Esophagus mucosa (tissue), 1 donor: ENCODE measurements at places on chromosomes 1 and 21.

- ATAC-seq, result peak; percentile 20
Measured at GRCh38 chr1:203536980-203537455, 43.1 kb downstream of the OPTC start.

DNA sequence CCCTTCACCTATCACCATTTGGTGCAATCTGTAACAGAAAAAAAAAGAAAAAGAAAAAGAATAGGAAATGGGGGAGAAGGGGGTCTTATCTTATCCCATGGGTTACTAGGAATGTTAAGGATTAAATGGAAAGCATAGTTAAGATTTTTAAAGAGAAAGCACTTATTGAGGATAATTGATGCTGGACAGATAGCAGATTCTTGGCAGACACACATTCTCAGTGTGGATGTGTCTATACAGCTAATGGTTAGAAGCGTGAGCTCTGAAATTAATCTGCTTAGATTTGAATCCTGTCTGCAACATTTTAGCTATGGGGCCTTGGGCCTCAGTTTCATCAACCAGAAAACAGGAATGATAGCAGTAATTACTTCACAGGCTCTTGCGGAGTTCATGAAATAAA, 67.1 kb downstream of the SSBP3 start:
- ATAC-seq, result no peak

- peak; percentile 77 for ATAC-seq
Measured at GRCh38 chr1:1040004-1040991, 20.4 kb downstream of the AGRN start.

DNA sequence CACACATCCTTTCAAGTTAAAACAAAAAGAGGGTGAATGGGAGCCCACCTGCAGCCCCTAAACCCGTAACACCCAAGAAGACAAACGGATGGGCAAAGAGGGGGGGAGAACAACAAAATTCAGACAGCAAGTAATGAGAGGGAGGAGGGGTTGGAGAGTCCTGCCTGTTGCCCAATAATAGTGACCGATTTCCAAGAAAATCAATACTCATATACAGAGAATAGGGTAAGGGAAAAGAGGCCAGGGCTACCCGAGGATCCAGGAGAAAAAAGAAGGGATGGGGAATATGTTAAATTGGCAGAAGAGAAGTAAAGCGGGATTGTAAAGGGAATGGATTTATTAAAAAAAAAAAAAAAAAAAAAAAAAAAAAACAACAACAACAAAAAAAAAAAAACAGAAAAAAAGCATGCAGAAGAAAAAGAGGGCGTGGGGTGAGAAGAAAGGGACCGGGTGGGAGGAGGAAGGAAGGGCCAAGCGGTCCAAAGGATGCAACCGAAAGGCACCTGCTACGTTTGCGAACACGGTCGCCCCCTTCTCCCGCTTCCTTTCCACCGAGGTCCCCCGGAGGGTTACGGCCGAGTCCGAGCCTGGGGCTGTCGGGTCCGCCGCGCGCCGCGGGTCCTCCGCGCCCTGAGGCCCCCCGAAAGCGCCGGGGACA, 930 bp downstream of the SLC30A10 start:
- ATAC-seq, result no peak

- ATAC-seq, result peak; percentile 72
Measured at GRCh38 chr1:56414728-56415224, 164.6 kb downstream of the PLPP3 start.

GRCh38 chr1:226736908-226737818, 1.9 kb downstream of the ITPKB start:
- ATAC-seq, result peak; percentile 50

DNA sequence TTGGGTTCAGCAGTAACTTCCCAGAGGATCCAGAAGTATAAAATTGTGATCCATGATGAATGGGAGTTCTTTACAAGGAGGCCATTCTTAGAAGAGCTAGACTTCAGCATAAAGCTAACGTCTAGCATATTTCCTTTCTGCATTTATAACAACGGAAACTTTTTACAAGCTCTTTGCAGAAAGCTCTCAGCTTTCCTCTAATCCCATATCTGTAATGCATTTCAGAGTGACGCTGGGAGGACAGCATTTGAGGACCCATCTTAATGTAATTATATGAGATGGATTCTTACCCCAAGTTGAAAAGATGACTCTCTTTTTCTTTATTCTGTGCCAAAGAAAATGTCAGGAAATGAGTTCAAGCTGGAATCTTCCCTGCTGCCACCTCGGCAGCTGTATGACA, 132.0 kb upstream of the CACHD1 start:
- ATAC-seq, result no peak

- ATAC-seq, result peak; percentile 94
Measured at GRCh38 chr1:6343506-6344405, 49.8 kb downstream of the ACOT7 start.

DNA sequence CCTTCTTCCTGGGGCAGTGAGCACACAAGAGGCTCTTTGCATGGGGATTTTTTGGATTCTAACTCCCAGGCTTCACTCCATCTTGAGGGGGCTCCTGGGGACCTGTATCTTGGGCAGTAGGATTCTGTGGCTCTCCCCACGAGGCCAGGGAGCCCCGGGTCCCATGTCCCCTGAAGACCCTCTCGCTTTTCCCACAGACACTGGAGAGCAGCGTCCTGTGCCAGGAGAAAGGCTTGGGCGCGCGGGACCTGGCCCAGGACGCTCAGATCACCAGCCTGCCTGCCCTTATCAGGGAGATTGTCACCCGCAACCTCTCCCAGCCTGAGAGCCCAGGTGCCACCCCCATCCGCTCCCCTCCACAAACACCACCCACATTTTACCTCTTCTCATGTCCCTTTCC, 735 bp downstream of the CROCC start:
- ATAC-seq, result no peak
